ENCODE measurements at places on chromosomes 1 and 21. TPM values are rescaled to one million over a fixed set of nuclear protein-coding genes. Genes with fewer than 3 reads are reported as not detected.
A peak's percentile ranks its signal among the peaks of the same experiment; 100 is the strongest.

- peak overlapping the region; percentile 97 for H3K27ac ChIP-seq
- H3K36me3 ChIP-seq = peaks cover under 1% of the 10 kb centered on the region
- DNase-seq = no peak
These were observed 34.7 kb downstream of the ITPKB start for GRCh38 chr1:226704169-226704937.

- H3K4me1 ChIP-seq = peaks cover 38% of the 10 kb centered on the region
- no peaks in the 10 kb centered on the region for H3K27me3 ChIP-seq
- no peak overlapping the region for H3K27ac ChIP-seq
- H3K4me3 ChIP-seq = no peak overlapping the region
These were observed 1.6 kb downstream of the PHC2 start for GRCh38 chr1:33429332-33429731.

- H3K36me3 ChIP-seq = peaks cover 87% of the 10 kb centered on the region
- no peak overlapping the region for H3K27ac ChIP-seq
- H3K4me3 ChIP-seq = no peak overlapping the region
These were observed 76.3 kb downstream of the USP24 start for GRCh38 chr1:55138823-55139222.

The PIK3R3 gene
- 20.9 TPM for total RNA-seq

- H3K27ac ChIP-seq = no peak overlapping the region
- no peaks in the 10 kb centered on the region for H3K36me3 ChIP-seq
- no peak overlapping the region for H3K4me3 ChIP-seq
- no peaks in the 10 kb centered on the region for H3K27me3 ChIP-seq
These were observed 48.9 kb upstream of the PTGFR start for GRCh38 chr1:78441921-78442320.

All from left lung (tissue), 14 donors.